ENCODE measurements at places on chromosomes 12 and 14.

DNA sequence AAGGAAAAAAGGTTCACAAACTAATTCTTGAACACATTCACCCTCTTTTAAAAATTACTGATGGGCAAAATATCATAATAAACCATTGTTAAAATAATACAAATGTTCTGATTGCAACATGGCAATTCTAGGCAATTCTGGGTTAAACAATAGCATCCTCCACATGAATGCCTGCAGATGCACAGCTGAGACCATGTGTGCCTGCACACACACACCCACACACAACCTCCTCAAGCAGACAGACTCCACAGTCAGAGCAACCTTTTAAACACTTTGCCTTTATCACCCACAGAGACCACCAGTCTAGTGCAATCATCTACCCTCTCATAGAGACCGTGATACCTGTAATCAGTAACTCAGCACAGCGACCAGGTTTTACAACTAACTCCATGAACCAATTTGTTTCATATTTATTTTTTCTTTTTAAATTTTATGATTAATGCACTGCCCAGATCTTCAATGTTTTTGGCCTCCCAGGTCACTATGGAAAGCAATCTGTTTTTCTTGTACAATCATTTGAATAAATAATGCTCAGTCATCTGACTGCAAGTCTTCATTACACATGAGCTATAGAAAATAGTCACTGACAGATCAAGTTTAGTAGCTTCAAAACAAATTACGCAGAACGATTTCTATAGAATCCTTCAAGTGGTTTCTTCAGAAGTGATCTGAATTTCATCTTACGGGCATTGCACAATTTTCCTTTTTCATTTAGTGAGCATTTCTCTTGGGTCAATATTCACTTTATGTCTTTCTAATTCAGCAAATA is 105.8 kb downstream of the PRKD1 start:
- H3K36me3 ChIP-seq, result no peaks in the 10 kb centered on the region
- H3K27me3 ChIP-seq, result no peaks in the 10 kb centered on the region
- H3K4me3 ChIP-seq, result no peak overlapping the region

- H3K27ac ChIP-seq, result no peak overlapping the region
- no peaks in the 10 kb centered on the region for H3K27me3 ChIP-seq
- H3K36me3 ChIP-seq, result no peaks in the 10 kb centered on the region
These were observed 10.5 kb downstream of the PLD4 start for GRCh38 chr14:104935026-104935650.

- no peak overlapping the region for H3K4me3 ChIP-seq
- H3K36me3 ChIP-seq, result no peaks in the 10 kb centered on the region
- H3K27me3 ChIP-seq, result no peaks in the 10 kb centered on the region
- no peaks in the 10 kb centered on the region for H3K4me1 ChIP-seq
These were observed 134.2 kb downstream of the NTF3 start for GRCh38 chr12:5565933-5566599.

DNA sequence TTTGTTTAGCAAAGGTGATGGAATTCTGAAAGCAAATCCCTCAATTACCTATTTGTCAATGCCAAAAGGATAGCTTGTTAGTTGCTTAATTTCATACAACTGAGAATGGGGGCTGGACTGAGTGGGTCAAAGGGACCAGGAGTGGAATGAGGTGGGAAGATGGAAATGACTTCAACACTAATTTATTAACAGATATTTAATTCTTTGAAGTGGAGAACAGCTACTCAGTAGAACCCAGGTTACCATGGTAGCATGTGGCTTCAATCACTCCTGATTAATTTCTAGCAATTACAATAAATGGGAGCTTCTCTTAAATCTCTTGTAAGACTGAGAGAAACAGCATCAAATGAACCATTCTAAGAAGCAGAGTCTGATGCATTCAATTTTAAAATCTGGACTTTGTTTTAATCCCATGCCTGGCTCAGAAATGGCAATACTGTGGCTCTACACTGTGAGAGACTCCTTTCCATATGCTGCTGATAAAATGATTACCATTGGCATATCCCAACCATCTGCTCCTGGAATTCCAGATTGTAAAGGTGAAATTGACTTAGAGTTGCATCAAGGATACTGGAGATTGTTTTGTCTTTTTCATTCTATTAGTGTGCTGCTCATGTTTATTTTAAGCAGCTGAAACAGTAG is 607.8 kb downstream of the SNAPC1 start:
- no peaks in the 10 kb centered on the region for H3K36me3 ChIP-seq
- no peaks in the 10 kb centered on the region for H3K4me1 ChIP-seq
- no peak for DNase-seq
- H3K27me3 ChIP-seq, result no peaks in the 10 kb centered on the region

GRCh38 chr12:124295431-124296058 is 652 bp downstream of the RFLNA start:
- DNase-seq, result no peak
- no peak overlapping the region for H3K27ac ChIP-seq
- no peaks in the 10 kb centered on the region for H3K27me3 ChIP-seq
- no peaks in the 10 kb centered on the region for H3K4me1 ChIP-seq
- H3K4me3 ChIP-seq, result no peak overlapping the region

DNA sequence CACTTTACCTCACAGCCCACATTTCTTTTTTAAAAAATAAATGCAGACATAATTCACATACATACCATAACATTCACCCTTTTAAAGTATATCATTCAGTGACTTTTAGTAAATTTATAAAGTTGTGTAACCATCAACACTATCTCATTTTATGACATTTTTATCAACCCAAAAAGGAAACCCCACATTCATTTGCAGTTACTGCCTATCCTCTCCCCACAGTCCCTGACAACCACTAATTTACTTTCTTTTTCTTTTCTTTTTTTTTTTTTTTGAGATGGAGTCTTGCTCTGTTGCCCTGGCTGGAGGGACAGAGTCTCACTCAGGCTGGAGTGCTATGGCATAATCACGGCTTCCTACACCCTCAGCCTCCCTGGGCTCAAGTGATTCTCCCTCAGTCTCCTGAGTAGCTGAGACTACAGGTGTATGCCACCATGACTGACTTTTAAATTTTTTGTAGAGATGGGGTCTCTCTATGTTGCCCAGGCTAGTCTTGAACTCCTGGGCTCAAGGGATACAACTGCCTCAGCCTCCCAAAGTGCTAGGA is 1.5 kb upstream of the EP400 start:
- no peak for DNase-seq
- H3K4me1 ChIP-seq, result peaks cover 10% of the 10 kb centered on the region
- H3K27me3 ChIP-seq, result no peaks in the 10 kb centered on the region
- no peak overlapping the region for H3K4me3 ChIP-seq
- peak overlapping the region; percentile 7 for H3K27ac ChIP-seq

All from liver (tissue), 10 donors.